Omental fat pad (tissue), 4 donors: ENCODE measurements at places on chromosomes 3 and 15.
A peak's percentile ranks its signal among the peaks of the same experiment; 100 is the strongest.

- no peak for DNase-seq
These were observed 461 bp upstream of the FNDC3B start for GRCh38 chr3:172038798-172039435.

- DNase-seq, result no peak
These were observed 59.3 kb downstream of the CTDSPL start for GRCh38 chr3:37921025-37921424.

DNA sequence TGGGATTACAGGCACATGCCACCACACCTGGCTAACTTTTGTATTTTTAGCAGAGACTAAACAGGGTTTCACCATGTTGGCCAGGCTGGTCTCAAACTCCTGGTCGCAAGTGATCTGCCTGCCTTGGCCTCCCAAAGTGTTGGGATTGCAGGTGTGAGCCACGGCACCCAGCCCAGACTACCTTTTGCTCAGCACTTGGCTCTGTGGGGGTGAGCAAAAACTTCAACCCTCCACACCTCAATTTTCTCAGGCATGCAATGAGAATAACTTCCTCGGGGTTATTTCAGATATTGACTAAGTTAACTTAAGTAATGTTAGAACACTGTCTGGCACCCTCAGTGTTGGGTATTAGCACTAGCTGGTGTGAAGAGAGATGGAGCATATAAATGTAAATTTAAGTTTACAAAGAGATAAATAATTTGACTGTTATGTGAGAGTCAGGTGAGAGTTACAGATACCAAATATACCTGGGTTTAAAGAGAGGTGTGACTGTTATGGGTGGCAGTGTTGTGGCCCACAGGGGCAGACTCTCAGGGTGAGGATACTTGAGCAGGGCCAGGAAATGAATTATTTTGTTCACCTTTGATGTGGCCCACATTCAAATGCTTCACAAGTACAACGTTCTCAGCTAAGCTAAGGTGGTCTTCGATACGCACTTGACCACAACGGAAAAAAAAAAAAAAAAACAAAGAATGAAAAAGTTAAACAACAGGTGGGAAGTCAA is 29.0 kb downstream of the CPOX start:
- no peak for DNase-seq

DNA sequence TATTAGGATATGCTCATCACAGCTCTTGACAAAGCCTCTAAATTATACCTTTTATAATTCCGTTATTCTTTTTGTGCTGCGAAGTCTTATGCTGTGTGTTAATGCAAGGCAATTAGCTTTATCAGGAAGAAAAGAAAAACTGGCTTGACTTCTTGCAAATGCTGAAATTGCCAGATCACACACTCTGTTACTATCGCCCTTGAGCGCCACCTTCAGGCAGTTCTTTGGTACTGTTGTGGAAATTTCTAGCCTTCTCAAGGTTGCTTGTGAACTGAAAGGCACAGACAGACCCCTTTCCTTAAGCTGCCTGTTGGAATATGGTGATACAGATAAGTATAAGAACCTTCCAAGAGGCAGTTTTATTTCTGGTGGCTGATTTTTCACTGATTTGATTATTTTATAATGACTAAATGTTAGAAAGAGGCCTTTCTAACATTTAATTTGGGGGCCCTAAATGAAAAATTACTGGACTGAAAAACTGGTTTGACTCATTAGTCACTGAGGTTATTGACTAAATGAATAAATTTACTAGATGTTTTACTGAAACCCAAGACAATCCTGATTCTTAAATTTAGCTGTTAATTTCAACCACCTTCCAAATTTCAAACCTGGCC is 126.2 kb upstream of the RASGRP1 start:
- DNase-seq, result peak; percentile 66

DNA sequence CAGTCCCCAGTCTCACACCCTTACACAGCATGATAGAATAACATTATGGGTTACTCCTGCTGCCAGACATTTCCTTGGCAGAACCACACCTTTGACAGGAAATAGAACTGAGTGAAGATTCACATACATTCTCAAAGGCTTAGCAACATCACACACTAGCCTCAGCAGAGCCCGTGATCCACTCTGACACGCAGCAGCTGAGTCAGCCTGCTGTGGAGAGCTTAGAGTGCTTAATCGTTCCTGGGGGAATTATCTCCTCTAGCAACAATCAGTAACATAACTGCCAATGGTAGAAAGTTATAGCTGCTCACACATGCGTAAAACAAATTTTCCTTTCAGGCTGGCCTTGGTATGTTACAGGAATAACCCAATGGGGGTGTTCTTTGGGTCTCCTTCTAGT is 382.1 kb downstream of the GAP43 start:
- peak; percentile 33 for DNase-seq

DNA sequence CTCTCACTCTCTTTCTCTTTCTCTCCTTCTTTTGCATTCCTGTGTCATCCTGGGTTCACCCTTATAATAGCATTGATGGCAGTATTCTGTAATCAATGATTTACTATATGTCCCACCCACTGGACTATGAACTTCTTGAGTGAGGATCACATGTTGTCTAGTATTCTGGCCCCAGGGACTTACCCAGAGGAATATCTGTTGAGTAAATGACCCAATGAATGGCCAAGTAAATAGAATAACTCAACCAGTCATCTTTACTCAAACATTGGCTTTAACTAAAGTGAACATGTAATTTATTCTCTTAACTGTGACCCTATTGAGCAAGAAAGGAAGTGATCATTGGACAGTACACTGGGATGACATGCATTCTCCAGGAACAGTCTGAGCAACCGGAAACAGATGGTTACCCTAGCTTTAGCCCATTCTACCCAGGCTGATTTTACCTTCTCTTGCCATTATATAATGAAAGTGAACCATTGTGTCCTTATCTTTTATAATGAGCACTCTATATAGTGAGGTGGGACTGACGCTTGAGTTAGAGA is 94.5 kb upstream of the SOX14 start:
- DNase-seq, result no peak
